H1 (cell line): ENCODE measurements at places on chromosomes 3 and 15. TPM values are rescaled to one million over a fixed set of nuclear protein-coding genes. Genes with fewer than 3 reads are reported as not detected.

GRCh38 chr3:14988988-14989394 is 41.6 kb downstream of the NR2C2 start:
- no peak overlapping the region for H3K4me3 ChIP-seq
- H3K4me1 ChIP-seq: no peaks in the 10 kb centered on the region
- H3K27me3 ChIP-seq: no peaks in the 10 kb centered on the region
- H3K27ac ChIP-seq: no peak overlapping the region
- no peaks in the 10 kb centered on the region for H3K36me3 ChIP-seq
- no peak for DNase-seq

DNA sequence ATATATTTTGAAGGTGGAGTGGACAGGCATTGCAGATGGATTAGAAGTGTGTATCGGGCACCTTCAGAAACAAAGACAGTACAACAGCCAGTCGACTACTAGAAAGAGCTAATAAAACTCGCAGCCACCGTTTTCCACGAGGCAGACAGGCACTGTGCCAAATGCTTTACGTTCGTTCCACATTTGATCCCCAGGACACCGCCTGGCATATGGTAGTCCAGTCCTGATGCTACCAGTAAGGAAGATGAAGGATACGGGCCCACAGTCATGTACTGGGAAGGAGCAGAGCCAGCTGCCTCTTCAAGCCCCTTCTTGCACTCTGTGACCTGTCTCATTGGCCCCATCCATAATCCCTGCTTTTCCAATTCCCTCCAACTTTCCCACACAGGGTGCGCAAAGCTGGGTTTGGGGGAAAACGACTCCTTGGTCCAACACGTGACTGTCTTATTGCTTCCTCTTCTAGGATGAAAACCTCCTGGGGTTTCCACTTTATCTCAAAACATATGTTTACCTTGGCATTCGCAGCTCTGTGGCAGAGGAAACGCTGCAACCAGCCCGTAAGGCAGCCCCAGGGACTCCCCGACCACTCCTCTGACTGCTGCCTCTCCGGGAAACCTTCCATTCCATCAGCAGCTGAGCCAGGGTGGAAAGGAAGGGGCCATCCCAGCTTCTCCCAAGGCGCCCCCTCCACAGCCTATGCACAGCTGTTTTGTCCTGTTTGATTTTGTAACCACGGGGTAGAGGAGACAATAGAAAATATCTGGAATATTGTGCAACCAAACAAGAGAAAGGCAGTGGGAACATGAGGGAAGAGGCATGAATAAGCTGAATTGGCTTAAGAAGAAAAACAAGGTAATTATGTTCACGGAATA is 107.4 kb downstream of the ADAMTS17 start:
- no peak overlapping the region for H3K27ac ChIP-seq
- no peaks in the 10 kb centered on the region for H3K27me3 ChIP-seq
- no peaks in the 10 kb centered on the region for H3K36me3 ChIP-seq
- no peak overlapping the region for H3K4me3 ChIP-seq
- H3K4me1 ChIP-seq: no peaks in the 10 kb centered on the region

- H3K27ac ChIP-seq: no peak overlapping the region
- no peaks in the 10 kb centered on the region for H3K27me3 ChIP-seq
- DNase-seq: no peak
Measured at GRCh38 chr3:19171794-19172193, 23.5 kb downstream of the KCNH8 start.

GRCh38 chr3:100602506-100603444 is 6.6 kb upstream of the ADGRG7 start:
- no peak overlapping the region for H3K27ac ChIP-seq
- DNase-seq: no peak
- no peaks in the 10 kb centered on the region for H3K27me3 ChIP-seq
- H3K4me3 ChIP-seq: no peak overlapping the region

DNA sequence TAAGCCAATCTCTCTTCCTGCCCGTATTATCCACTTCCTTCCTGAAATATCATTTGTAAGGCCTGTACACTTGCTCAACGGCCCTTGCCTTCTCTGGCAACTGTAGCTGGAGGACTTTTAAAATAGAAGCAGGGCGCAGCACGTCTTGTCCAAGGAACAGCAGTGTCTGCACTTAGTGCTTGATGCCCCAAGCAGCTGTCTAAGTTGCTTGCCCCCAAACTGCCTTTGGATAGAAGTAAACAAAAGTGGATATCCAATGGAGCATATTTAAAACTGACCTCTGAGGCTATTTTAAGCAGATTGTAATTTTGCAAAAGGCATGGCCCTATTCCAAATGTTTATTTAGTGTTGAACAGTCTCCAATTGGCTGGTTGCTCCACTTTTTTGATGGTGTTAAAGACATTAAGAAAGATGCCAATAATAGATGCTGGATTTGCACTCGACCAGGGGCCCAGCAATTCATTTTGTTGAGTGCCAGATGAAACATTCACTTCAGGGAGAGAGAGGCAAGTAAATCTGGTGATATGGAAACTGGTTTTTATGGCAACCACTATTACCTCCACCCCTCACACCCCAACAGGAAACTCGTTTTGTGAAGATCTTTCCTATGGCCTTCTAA is 526.8 kb upstream of the TBL1XR1 start:
- H3K4me3 ChIP-seq: no peak overlapping the region
- no peaks in the 10 kb centered on the region for H3K36me3 ChIP-seq

- H3K4me1 ChIP-seq: peaks cover 26% of the 10 kb centered on the region
- H3K27me3 ChIP-seq: no peaks in the 10 kb centered on the region
- no peak for DNase-seq
- no peak overlapping the region for H3K4me3 ChIP-seq
- no peak overlapping the region for H3K27ac ChIP-seq
Measured at GRCh38 chr3:50124800-50125178, 30.3 kb upstream of the SEMA3F start.

DNA sequence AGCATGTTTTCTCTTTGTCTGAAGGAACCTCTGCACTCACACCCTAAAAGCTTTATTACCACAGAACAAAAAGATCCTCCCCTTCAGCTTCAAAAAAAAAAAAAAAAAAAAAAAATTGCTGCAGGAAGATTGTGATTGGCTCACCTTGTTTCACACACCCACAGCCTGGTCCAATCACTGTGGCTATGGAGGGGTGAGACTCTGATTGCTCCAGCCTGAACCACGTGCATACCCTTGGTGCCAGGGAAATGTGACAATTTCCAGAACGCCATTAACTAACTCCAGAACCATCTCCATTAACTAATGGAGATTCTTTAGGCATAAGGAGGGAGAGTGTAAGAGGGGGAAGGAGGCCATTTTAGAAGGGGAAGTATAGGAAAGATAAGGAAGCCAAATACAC is 106.5 kb upstream of the CRBN start:
- peaks cover 2% of the 10 kb centered on the region; the same call in 1 of the 2 replicates for H3K4me1 ChIP-seq
- H3K36me3 ChIP-seq: no peaks in the 10 kb centered on the region
- H3K4me3 ChIP-seq: no peak overlapping the region
- DNase-seq: no peak

DNA sequence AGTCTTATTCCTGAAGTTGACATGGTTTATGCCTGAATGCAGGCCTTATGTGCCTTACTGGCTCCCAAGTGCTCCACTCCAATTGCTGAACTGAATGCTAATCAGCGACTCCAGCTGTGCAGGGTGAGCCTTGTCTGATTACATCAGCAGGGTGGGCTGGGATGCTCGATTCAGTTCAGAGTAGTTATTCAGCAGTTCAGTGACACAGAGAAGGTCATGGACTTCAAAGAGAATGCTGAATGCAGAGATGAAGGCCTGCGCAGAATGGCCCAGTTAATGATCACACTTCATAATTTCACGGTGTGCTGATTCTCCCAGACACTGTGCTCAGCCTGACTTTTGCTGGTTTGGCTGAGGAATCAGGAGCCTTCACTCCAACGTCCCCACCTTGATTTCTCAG is 63.6 kb downstream of the CLDN1 start:
- no peak for DNase-seq
- no peaks in the 10 kb centered on the region for H3K27me3 ChIP-seq
- no peak overlapping the region for H3K27ac ChIP-seq
- no peak overlapping the region for H3K4me3 ChIP-seq

DNA sequence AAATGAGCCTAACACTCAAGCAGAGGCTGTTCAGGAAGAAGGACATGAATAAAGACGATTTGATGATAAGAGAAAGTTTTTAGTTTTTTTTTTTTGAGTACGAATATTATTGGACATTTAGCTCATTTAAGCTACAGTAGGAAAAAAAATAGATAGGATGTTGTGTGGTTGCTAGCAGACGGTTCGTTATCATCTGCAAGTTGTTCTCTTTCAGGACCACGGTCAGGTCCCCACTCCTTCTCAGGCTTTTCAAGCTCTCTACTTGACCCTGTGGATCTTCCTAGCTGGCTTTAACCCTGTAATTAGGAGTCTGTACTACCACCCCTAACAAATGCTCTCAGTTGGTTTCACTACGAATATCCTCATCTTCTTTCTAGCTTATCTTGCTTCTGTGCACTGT is 1.1 kb downstream of the KCNH8 start:
- DNase-seq: peak; percentile 68
- peak overlapping the region; percentile 73; the same call in 1 of the 2 replicates for H3K4me3 ChIP-seq
- H3K36me3 ChIP-seq: no peaks in the 10 kb centered on the region
- no peaks in the 10 kb centered on the region for H3K27me3 ChIP-seq
- H3K4me1 ChIP-seq: no peaks in the 10 kb centered on the region
- no peak overlapping the region for H3K27ac ChIP-seq

- DNase-seq: no peak
- no peak overlapping the region for H3K27ac ChIP-seq
- H3K4me1 ChIP-seq: no peaks in the 10 kb centered on the region
- H3K27me3 ChIP-seq: no peaks in the 10 kb centered on the region
- no peak overlapping the region for H3K4me3 ChIP-seq
Measured at GRCh38 chr3:169913323-169913722, 2.0 kb downstream of the SAMD7 start.

DNA sequence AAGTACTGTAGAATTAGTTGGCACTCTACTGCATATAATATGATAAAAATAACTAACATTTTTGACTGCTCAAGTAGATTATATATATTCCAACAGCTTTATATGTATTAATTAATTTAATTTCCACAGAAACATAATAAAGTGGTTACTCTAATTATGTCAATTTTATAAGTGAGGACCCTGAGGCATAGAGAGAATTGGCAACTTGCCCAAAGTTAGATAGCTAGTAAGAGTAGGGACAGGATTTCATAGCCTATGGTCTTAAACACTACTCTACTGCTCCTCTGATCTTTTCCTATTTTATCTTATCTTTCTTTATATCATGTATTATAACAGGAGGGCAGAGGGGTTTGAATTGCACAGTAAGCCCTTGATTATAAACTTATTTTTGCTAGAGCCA is 418.7 kb upstream of the SGO1 start:
- no peaks in the 10 kb centered on the region for H3K4me1 ChIP-seq
- no peak overlapping the region for H3K27ac ChIP-seq
- H3K4me3 ChIP-seq: no peak overlapping the region
- no peaks in the 10 kb centered on the region for H3K36me3 ChIP-seq

- no peak for DNase-seq
- no peaks in the 10 kb centered on the region for H3K36me3 ChIP-seq
- peaks cover 8% of the 10 kb centered on the region for H3K4me1 ChIP-seq
- H3K27ac ChIP-seq: no peak overlapping the region
Measured at GRCh38 chr3:177689869-177690268, 492.6 kb upstream of the TBL1XR1 start.

- H3K27me3 ChIP-seq: no peaks in the 10 kb centered on the region
- H3K4me1 ChIP-seq: peaks cover 15% of the 10 kb centered on the region
- H3K27ac ChIP-seq: no peak overlapping the region
- no peak overlapping the region for H3K4me3 ChIP-seq
- no peaks in the 10 kb centered on the region for H3K36me3 ChIP-seq
Measured at GRCh38 chr15:28959326-28959725, 73.6 kb downstream of the APBA2 start.

DNA sequence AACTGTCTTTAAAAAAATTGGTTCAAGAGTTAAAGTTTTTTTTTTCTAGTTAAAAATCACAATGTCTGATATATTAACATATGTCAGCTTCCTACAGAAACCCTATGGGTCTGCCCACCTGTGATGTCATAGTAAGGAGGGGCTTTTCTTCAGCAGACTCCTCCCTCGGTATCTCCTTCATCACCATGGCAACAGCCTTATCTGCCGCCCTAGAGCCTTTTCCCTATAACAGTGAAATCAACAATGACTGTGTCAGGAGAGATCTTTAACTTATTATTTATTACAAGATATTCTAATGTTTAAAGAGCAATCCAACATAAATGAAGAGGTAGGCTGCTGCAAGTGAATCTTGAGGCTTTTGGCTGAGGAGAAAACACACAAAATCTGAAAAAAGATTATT is 138.7 kb downstream of the PEX5L start:
- no peak for DNase-seq
- H3K4me3 ChIP-seq: no peak overlapping the region
- no peak overlapping the region for H3K27ac ChIP-seq
- H3K36me3 ChIP-seq: no peaks in the 10 kb centered on the region
- H3K27me3 ChIP-seq: no peaks in the 10 kb centered on the region
- H3K4me1 ChIP-seq: no peaks in the 10 kb centered on the region

The C3orf22 gene
- not detected in 2 replicates for polyA plus RNA-seq

- H3K27ac ChIP-seq: no peak overlapping the region
- peak; percentile 65 for DNase-seq
- H3K4me1 ChIP-seq: no peaks in the 10 kb centered on the region
- H3K36me3 ChIP-seq: no peaks in the 10 kb centered on the region
- no peak overlapping the region for H3K4me3 ChIP-seq
- no peaks in the 10 kb centered on the region for H3K27me3 ChIP-seq
Measured at GRCh38 chr3:9067352-9067975, 104.2 kb upstream of the RAD18 start.

DNA sequence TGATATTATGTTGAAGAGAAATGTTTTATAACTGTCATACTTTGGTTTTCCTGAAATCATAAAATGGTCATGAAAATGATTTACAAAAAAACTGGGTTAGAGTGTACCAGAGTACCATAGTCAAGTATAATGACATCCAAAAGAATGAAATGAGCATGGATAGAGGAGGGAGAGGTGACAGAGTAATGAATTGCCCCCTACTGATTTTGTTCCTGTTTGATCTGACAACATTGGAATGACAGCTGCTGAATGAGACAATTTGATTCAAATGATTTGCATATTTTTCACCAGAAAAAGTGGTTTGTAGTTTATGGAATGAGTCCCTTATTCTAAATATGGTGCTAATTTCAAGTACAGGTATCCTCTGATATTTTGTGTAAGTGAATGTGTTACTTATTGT is 271.7 kb downstream of the CNTN4 start:
- no peak overlapping the region for H3K27ac ChIP-seq
- no peaks in the 10 kb centered on the region for H3K4me1 ChIP-seq
- H3K36me3 ChIP-seq: no peaks in the 10 kb centered on the region

- H3K4me1 ChIP-seq: no peaks in the 10 kb centered on the region
- no peak overlapping the region for H3K27ac ChIP-seq
- DNase-seq: no peak
- no peaks in the 10 kb centered on the region for H3K36me3 ChIP-seq
- peak overlapping the region; percentile 79 for H3K4me3 ChIP-seq
Measured at GRCh38 chr3:86991482-86991815, 500 bp upstream of the VGLL3 start.

The OIP5 gene
- polyA plus RNA-seq: 41.7 and 44.5 TPM in 2 replicates
